ENCODE measurements at places on chromosomes 2 and 18.

DNA sequence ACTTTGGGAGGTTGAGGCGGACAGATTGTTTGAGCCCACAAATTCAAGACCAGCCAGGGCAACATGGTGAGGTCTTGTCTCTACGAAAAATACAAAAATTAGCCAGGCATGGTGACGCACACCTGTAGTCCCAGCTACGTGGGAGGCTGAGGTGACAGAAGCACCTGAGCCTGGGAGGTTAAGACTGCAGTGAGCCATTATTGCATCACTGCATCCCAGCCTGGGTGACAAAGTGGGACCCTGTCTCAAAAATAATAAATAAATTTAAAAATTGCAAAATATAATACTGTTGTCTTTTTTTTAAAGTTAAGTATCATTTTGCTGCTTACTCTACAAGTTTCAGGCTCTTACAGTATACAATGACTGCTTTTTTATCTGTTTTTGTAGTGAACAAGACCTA, 4.0 kb upstream of the ANKRD12 start:
- no peak for DNase-seq

DNA sequence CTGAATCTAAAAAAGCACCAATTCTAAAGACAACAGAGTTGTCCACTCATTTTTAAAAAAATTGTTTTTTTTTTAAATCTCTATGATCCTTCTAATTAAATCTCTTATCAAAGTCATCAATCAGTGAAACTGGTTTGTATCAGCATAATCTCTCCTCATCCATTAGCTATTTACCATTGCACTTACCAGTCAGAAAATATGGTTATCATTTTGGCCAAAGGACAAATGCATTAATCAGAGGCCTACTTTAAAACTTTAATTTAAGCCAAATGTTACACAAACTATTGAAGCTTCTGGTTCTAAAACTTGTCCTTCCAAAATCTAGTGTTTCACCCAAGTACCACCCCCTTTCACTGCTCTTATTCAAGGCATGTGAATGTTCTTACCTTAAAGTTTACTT, 3.8 kb downstream of the C18orf32 start:
- DNase-seq, result no peak

DNA sequence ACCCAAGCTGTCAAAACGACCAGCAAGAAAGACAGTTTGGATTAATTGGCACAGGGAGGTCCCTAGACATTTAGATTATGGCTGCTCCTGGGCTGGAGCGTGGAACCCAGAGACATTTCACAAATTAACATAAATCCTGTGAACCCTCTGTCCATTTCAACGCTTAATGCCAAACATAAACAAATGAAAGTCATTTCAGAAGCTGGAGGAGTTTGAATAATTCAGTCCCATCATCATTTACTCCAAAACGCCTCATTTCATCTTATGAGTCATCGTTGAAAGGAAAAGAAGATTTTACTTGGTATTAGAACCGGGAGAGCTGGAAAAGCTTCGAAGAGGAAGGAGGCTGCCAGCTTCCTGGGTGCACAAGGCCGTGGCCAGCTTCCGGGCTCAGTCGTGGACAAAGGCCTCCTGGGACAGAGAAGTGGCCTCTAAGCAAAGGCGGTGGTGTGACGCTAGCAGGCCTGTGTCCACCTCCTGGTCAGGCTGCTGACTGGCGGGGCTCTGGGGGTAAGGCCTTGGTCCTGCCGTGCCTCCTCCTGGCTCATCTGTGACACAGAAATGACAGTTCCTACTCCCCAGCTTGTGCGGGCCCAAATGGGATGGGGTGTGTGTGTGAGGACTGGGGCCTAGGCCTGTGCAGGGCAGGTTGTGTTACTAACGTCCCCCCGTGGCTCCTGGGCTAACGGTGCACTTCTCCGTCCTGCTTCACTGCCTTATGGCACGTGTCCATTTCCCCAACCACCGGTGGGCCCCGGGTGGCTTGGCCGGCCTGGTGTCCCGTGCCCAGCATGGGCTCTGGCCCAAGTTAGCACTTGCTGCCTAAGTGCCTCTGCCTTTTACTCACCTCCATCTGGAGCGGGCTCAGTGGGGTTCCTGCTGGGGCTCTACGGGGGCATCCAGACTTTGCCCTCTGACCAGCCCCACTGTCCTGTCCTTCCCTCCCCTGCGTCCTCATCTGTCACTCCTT, 71.6 kb downstream of the RRM2 start:
- DNase-seq, result no peak

- DNase-seq, result no peak
Measured at GRCh38 chr2:216601632-216602409, 31.4 kb upstream of the IGFBP2 start.

- DNase-seq, result no peak
Measured at GRCh38 chr2:17813010-17813741, 3.1 kb upstream of the MSGN1 start.

DNA sequence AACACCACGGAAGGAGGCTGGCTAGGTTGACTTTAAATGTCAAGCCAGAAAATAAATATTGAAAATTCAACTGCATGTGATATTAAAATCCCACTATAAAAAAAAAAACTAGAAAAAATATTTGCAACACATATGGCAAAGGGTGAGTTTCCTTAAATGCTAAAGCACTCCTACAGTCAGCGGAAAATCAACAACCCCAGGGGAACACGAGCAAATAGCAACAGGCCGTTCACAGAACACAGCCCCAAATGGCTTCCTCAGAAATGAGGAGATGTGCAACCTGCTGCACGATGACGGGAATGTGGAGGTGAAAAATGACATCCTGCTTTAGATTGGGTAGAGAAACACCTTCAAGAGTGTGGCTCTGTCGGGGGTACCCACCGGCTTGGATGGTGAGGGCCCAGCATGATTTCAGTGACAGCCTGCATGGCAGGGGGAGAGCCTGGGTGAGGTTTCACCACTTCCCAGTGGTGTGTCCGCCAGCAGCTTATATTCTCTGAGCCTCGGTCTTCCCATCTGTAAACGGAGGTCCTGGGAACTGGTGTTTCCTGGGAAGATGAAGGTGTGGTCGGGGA, 157.9 kb upstream of the GLI2 start:
- DNase-seq, result no peak

- DNase-seq, result no peak
Measured at GRCh38 chr2:30355306-30355705, 91.7 kb upstream of the LCLAT1 start.

GRCh38 chr18:23243178-23243577, 107.9 kb downstream of the CABLES1 start:
- no peak for DNase-seq

GRCh38 chr2:216678813-216679657, 16.3 kb downstream of the IGFBP5 start:
- DNase-seq, result no peak

DNA sequence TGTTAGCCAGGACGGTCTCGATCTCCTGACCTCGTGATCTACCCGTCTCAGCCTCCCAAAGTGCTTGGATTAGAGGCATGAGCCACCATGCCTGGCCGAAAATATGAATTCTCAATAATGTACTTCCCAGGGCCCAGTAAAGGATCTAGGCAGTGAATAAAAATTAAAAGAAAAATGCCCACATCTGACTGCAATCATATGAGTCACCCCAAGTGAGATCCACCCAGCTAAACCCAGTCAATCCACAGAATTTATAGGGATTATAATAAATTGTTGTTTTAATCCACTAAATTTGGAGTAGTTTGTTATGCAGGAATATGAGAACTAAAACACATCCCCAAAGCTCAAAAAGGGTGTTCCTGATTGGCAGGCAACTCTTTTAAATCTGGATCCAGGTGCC, 93.5 kb upstream of the STK39 start:
- DNase-seq, result no peak

DNA sequence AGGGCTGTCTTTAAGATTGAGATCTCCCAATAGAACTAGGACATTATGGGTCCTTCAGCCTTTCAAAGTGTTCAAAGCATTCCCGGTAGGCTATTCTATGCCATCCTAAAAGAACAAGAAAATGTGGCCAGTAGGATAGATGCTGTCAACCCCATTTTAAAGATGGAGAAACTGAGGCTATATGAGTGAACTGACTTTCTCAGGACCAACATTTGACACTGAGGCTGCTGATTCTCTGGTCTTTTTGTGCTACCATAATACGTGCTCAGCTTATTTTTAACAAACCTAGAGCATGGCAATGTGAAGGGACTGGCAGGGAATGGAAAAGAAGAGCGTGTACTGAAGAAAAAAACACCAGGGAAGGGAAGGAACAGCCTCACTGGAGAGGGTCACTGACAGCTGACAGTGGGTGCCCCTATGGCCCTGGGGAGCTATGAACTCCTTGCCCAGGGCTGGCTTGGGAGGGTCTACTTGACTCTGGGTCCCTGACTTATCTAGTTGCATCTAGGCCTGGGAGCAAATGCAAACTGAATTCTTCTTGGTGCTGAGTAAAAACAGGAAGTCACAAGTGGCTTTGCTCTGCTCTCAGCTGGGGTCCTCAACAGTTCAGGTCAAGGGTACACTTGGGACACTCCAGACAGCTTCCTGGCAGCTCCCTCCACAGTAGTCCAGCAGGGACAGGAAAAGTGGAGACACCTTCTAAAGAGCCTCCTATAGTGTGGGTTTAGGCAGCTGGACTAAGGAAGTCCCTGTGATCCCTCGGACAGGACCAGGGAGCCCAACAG, 2.3 kb downstream of the CYRIA start:
- no peak for DNase-seq

DNA sequence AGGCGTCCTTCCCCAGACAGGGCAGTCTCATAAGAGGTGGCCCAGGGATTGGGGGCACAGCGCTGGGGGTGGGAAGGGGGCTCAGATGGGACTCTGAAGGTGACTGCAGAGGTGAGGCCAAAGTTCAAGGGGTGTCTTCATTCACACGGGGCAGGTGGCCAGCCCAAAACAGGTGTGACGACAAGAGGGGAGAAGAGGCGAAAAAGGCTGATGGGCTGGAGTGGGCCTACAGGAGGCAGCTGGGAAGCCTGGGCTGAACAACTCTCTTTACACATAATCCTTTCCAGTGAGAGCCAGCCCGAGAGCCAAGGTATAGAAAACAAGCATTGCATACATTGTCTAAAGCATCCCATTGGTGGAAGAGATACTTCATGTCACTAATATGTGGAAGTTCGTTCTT, 130.9 kb upstream of the ASB18 start:
- no peak for DNase-seq

- no peak for DNase-seq
Measured at GRCh38 chr2:55111570-55112228, 61.4 kb upstream of the RTN4 start.

DNA sequence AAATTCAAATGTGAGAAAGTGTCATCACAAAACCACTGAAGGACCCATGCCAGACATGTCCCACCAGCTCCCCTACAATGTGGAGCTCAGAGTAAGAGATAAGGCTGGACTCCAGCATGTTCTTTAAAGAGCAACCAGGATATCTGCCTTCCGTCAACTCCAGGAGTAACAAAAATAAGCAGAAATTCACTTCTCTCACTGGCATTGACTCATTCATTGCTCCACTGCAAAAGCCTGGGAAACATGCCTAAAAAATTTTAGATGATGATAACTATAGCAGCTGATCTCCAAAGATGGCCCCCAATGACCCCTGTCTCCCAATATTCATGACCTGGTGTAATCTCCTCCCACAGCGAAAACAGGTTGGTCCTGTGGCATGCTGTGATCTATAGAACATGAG, 314.5 kb downstream of the NCKAP5 start:
- DNase-seq, result no peak

DNA sequence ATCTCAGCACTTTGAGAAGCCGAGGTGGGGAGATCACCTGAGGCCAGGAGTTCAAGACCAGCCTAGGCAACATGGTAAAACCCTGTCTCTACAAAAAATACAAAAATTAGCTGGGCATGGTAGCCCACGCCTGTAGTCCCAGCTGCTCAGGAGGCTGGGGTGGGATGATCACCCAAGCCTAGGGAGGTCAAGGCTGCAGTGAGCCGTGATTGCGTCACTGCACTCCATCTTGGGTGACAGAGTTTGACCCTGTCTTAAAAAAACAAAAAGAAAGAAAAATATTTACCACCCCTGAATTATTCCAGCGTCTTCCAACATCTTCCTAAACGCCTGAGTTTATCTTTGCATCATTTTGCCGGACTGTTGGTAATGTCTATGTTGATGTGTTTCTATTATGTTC, 6.2 kb upstream of the IGFBP5 start:
- no peak for DNase-seq

- DNase-seq, result no peak
Measured at GRCh38 chr18:77495079-77495478, 245.4 kb downstream of the GALR1 start.

DNA sequence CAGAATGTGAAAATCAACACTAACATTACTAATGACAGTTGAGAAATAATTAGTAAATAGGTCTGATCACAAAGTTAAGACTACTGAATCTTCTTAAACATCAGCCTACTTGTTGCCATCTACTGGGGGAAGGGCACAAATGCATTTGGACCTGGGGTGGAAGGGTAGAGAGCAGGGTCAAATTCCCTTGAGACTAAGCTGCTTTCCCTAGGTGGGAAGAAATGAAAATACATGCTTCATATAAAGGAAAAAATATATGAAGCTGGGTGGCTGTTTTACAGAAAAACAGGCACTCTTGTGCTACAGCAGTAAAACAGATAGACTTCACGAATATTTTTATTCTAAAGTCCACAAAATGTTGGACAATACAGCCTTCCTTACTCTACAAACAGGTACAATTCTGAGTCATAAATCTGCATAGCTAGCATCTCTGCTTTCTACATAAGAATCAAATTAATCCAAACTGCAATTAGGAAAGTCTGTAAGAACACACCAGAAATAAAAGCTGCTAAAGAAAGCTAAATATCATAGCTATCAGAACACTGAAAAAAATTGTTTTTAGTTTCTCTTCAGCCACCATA, 10.9 kb downstream of the TRIP12 start:
- no peak for DNase-seq

DNA sequence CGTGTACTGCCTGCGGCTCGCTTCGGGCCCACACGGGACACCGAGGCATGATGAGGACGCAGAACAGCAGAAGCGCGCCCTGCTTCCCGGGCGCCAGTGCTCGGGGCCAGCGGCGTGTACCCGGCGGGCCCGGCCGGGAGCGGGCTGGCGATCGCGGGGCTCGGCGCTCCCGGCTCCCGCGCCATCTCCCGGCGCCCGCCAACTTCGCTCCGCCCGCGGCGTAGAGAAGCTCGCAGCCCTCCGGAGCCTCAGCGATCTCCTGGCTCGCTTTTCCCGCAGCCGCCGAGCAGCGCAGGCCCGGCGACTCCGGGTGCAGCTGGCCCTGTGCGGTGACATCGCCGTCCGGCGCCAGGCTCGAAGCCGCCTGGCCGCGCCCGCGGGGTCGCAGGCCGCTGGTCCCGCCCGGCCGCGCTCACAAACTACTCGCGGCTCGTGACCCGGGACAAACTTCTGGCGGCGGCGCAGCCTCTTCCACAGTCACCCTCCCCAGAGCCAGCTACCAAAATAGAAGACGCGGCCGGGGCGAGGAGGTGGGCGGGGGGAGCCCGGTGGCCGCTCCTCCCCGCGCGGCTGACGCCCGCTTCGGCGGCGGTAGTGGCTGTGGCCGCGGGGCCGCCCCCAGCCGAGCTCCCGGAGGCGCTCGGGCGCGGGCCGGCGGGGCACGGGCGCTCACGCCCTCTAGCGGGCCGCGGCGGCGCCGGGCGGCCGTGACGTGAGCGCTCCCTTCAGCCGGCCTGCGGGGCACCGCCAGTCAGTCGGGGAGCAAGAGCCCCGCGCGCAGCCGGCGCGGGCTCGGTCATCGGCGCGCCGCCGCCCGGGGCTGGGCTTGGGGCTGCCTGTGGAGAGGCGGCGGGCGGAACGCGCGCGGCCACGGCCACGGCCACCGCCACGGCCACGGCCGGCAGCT, at the start of gene PTPRM:
Gene PTPRM (plus strand): TSS at position 750 of the 907 bp plus-strand sequence. CDS start 503 bp downstream, outside the sequence.
- no peak for DNase-seq

- DNase-seq, result no peak
Measured at GRCh38 chr2:136487421-136487820, 277.9 kb upstream of the THSD7B start.
